ENCODE measurements at places on chromosomes 12 and 14.

DNA sequence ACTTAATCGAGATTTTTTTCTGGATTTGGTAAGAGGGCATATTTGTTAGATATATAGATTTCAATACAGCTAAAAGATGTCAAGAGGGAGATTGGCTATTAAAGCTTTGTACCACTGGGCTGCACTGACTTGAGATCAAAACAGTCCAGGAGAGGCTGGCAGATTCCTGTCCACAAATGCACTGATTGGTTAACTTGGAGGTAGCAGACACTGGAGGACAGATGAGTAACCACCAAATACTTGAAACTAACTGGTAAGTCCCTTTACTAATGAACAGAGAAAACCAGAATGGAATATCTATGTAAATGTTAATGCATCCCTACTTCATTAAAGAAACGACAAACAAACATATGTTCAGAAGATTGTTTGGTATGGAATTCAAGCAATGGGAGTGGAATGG is 416.6 kb downstream of the LRIG3 start:
- DNase-seq: no peak

DNA sequence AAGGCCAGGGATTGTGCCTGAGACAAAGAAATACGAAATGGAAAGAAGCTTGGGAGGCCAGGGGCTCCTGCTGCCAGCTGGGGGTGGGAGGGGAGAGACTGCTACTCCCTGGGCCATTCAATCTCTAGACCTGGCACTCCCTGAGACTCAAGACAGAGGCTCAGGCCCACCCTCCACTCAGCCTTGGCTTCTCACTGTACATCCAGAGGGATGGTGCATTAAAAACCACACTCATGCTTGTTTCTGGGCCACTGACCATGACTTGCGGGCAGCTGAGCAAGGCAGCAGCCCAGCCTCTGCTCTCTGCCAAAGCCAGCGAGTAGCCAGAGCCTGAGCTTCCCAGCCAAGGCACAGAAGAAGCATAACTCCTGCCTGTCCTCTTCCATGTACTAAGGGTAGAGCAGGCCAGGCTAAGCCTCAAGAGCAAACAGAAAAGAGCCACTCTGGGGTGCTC is 41.5 kb downstream of the PITPNM2 start:
- no peak for DNase-seq

- DNase-seq: no peak
Observed at GRCh38 chr12:1310653-1311052, 283.7 kb downstream of the FBXL14 start.

GRCh38 chr12:113227686-113228391 is 6.6 kb downstream of the TPCN1 start:
- DNase-seq: no peak

- DNase-seq: no peak
Observed at GRCh38 chr12:1928439-1929121, 10.1 kb upstream of the CACNA2D4 start.

- no peak for DNase-seq
Observed at GRCh38 chr12:27707216-27707615, 3.4 kb upstream of the MRPS35 start.

GRCh38 chr14:38205949-38206665 is 1.6 kb upstream of the SSTR1 start:
- no peak for DNase-seq

GRCh38 chr12:5798242-5799015 is 146.6 kb downstream of the ANO2 start:
- no peak for DNase-seq

DNA sequence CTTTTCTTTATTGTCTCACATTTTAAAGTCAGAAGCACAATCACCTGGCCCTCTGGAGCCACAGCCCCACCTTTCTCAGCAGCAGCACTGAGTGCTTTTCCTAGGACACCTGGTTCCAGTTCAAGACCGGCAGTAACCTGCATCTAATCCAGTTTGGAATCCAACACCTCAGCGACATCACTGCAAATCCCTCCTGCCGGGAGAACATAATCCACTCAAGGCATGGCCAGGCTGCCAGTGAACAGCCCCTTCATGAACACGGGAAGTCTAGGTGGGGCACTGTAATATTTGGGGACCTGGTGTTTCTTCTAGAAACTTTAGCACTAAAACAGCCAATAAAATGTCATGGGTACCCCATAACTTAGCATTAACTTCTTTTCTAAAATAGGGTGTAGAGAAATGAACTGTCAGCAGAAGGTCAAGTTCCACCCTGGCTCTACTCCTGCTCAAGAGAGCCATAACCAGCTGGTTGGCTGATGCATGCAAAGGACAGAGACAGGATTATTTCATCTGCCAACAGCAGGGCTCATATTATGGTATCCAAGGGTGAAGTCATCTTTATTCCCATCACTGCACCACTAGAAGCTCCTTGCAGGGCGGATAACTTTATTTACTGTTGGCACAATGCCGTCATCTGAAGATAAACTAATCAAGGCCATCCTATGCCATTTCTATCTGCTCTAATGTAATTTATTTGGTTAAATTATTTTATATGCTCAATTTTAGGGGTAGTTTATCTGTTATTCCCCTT is 76.7 kb downstream of the TTC7B start:
- no peak for DNase-seq

All from stimulated activated CD4-positive, alpha-beta T cell treated with anti-CD3 and anti-CD28 coated beads, Interleukin-1b, Interleukin-23, amount 100 ng/mL, for 1 hour (primary cell).